ENCODE measurements at places on chromosomes 12 and 14. TPM values are rescaled to one million over a fixed set of nuclear protein-coding genes. Genes with fewer than 3 reads are reported as not detected.

- peak; percentile 29 for DNase-seq
Observed at GRCh38 chr12:107610021-107610859, 75.4 kb upstream of the PWP1 start.

DNA sequence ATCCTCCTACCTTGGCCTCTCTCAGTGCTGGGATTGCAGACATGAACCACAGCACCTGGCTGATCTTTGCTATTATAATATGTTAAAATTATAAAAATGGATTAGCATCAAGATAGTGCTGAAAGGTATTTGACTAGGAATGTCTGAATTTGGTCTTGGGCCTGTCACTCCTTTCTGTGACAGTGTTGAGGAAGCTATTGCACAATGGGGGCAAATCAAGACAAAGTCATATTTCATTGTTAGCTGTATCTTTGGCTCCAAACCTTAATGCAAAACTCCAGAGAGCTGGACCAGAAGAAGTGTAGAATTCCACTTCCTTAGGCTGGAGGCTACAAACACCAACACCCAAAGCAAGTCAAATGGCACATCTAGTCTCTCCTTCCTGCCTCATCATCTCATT lies 42.2 kb downstream of the ZCRB1 start:
- no peak for DNase-seq

DNA sequence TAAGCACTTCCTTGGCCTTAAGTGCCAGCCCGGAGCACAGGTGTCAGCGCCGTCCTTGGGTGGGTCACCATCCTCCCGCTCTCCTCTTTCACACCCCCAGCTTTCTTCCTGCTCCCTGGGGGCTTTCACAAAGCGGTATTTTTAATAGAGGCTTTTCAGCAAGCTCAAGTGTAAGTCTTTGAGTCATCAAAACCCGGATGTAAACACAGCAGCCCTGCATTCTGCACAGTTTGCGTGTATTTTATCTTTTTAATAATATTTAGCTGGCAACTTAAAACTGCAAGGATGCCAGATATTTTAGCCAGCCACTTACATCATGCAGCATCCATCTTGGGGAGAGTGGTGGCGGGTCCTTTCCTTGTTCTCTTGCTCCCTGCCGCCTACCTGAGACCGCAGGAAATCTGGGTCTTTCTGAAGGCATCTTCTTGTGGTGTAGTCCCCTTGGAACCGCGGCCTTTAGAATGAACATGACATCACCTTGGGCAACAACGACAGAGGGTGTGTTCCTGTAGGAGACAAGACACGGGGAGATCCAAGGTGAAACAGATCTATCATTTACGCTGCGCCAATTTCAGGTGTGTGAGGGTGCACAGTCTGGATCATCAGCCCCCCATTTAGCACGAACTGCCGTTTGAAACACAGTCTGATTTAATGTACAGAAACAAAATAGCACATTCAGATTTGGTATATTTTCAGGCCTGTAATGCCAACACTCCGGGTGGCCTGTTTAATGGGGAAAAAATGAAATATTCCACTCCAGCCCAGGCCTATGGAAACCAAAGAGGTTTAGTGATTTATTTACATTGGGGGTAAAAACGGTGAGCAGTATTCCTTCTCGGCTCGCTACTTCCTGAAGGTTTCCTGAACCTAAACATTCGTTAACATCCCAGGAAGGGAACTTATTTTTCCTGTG lies 12.5 kb upstream of the IRF2BPL start:
- peak; percentile 87 for DNase-seq

KRT77 gene
- total RNA-seq = not detected

WDR89 gene
- 10.7 TPM for total RNA-seq

- DNase-seq = no peak
Observed at GRCh38 chr12:71797531-71797930, 42.0 kb upstream of the TBC1D15 start.

GRCh38 chr12:84810611-84811010 lies 102.0 kb downstream of the SLC6A15 start:
- DNase-seq = no peak

DNA sequence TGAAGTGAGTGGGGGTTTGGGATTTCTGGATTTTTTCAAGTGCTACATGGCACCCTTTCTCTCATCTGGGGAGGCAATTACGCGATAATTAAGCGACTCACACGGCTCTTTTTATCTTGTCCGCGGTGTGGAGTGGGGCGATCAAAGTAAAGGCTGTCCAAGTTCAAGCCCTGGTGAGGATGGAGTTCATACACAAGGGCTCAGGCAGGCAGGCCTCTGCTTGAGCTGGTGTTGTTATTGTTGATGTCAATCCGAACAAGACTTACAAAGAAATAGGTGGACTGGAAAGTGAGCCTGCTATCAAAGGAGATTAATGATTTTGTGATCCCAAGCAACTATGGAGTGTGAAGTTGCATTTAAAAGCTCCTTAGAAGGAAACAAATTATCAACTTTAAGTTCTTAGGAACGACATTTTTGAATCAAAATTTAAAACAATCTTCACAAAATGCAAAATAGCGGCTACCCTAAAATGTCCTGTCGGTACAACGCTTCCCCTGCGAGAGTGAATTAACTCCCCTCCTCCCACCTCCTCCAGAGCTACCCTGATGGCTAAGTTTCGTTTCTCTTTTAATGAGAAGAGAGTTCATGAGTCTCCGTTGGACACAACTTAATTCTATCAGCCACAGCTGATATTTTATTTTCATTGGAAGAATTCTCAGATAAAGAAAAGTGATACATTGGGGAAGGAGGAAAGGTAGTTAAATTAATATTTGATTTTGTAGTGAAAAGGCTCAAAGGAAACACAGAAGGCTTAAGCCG lies 5.9 kb downstream of the FOXA1 start:
- DNase-seq = no peak

SMCO2 gene
- total RNA-seq = 1.2 TPM

DNA sequence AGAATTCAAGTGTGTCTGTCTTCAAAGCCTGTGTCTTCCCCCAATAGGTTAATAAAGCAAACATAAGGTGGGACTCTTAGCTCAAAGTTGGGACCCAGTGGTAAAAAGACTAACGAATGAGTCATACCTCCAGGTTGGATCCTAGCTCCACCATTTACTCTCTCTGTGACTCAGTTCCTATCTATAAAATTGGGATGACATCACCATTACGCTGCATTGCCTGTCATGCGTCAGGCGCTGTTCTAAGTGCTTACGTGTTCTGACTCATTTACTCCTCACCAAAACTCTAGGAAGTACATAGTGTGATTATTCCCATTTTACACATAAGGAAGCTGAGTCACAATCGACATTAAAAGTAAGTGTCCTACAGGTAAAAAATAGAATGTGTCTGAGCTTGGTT lies 915.8 kb downstream of the VRK1 start:
- DNase-seq = no peak

RFLNA gene
- total RNA-seq = 19.7 TPM

DNA sequence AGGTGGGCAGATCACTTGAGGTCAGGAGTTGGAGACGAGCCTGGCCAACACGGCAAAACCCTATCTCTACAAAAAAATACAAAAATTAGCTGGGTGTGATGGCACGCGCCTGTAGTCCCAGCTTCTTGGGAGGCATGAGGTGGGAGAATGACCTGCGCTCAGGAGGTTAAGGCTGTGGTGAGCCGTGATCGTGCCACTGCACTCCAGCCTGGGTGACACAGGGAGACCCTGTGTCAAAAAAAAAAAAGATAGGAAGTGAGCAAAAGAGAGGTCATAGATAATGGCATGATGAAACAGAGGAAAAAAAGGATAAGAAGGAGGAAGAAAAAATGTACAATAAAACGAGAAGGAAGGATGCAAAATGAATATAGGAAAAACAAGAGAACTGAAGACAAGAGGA lies 159.5 kb downstream of the ETV6 start:
- DNase-seq = no peak

- no peak for DNase-seq
Observed at GRCh38 chr14:64123241-64123822, 170.8 kb downstream of the ESR2 start.

DNA sequence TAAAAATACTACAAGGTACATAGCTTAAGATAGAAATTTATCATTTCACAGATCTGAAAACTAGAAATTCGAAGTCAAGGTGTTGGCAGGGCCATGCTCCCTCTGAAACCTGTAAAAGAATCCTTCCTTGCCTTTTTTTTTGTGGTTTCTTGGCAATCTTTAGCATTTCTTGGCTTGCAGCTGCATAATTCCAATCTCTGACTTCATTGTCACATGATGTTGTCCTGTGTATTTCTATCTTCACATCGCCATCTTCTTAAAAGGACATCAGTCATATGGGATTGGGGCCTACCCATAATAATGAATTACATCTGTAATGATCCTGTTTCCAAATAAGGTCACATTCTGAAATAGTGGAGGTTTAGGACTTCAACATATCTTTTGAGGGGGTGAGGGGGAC lies 250.4 kb downstream of the TMTC2 start:
- DNase-seq = no peak

TOGARAM1 gene
- 13.8 TPM for total RNA-seq

TSPAN31 gene
- total RNA-seq = 14.6 TPM

GRCh38 chr14:32027255-32027939 lies 49.7 kb upstream of the ARHGAP5 start:
- no peak for DNase-seq

GRCh38 chr12:457676-458075 lies 2.1 kb upstream of the B4GALNT3 start:
- DNase-seq = no peak

DNA sequence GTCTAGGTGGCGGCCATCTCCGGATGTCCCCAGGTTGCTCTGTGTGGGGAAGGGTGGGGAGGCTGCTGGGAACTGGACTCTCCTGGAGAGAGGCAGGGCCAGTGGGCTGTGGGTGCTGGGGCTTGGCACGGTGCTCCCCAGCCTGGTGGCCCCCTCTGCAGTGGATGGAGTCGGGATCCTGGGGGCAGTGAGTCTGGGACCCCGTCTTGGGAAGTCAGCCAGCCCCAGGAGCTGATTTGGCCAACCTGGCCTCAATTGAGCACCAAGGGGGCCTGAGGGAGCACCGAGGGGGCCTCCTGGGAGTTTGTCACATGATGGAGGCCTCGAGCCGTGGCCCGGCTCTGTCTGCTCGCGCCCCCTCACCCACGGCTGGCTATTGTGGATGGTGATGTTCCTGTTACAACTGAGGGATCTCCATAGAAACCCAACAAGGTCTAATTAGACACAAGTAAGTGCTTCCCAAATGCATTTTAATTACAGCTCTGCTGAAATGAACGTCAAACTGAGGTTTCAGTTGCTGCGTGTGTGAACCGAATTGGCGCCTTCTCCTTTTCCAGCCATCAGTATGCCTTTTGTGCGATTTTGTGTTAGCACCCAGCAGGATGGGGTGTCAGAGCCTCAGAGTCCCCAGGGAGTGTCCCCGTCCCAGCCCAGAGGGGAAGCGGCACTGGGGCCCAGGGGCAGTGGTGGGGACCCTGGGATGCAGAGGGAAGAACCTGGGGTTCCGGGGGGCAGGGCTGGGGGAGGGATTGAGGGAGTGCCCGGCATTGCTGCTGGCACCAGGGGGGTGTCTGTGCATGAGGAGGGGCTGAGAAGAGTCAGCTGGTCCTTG lies 71.8 kb downstream of the KIF26A start:
- DNase-seq = no peak

KRT3 gene
- total RNA-seq = not detected

GRCh38 chr14:56244138-56244789 lies 126.1 kb downstream of the PELI2 start:
- no peak for DNase-seq

- peak; percentile 58 for DNase-seq
Observed at GRCh38 chr14:77037938-77038568, 9.5 kb upstream of the IRF2BPL start.

SERPINA5 gene
- total RNA-seq = not detected

NTS gene
- total RNA-seq = not detected

VDR gene
- total RNA-seq = 0.48 TPM

KRT81 gene
- not detected for total RNA-seq

DNA sequence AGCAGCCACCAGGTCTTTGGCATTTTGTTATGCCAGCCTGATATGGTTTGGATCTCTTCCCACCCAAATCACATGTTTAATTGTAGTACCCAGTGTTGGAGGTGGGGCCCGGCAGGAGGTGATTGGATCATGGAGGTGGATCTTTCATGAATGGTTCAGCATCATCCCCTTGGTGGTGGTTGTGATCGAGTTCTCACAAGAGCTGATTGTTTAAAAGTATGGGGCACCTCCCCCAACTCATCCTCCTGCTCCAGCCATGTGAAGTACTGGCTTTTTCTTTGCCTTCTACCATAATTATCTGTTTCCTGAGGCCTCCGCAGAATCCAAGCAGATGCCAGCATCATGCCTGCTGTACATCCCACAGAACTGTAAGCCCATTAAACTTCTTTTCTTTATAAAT lies 12.8 kb upstream of the PRKD1 start:
- DNase-seq = no peak

- no peak for DNase-seq
Observed at GRCh38 chr12:10015450-10015849, 5.0 kb downstream of the CLEC12B start.

- no peak for DNase-seq
Observed at GRCh38 chr12:45329702-45330101, 113.8 kb downstream of the ANO6 start.

DNAJC22 gene
- 1.3 TPM for total RNA-seq

GRCh38 chr14:28831126-28831525 lies 64.5 kb downstream of the FOXG1 start:
- no peak for DNase-seq

- no peak for DNase-seq
Observed at GRCh38 chr14:63939006-63939270, 86.1 kb downstream of the SYNE2 start.

DNA sequence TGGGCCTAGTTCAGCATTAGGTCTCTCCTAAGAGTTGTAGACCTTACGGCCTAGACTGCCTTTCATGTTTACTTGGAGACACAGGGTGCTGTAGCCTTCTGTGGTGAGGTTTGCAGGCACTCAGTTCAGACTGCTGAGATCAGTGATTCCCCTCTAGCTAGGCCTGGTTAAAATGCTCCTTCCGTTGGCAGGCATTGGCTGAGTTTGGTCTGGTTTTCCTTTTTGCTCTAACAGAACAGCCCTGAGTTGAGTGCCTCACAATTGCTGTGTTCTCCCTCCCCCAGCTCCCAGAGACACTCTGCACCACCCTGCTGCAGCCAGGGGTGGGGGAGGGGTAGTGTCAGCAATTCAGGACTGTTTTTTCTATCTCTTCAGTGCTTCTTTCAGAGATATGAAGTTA lies 178.9 kb upstream of the DYRK2 start:
- DNase-seq = no peak

DNA sequence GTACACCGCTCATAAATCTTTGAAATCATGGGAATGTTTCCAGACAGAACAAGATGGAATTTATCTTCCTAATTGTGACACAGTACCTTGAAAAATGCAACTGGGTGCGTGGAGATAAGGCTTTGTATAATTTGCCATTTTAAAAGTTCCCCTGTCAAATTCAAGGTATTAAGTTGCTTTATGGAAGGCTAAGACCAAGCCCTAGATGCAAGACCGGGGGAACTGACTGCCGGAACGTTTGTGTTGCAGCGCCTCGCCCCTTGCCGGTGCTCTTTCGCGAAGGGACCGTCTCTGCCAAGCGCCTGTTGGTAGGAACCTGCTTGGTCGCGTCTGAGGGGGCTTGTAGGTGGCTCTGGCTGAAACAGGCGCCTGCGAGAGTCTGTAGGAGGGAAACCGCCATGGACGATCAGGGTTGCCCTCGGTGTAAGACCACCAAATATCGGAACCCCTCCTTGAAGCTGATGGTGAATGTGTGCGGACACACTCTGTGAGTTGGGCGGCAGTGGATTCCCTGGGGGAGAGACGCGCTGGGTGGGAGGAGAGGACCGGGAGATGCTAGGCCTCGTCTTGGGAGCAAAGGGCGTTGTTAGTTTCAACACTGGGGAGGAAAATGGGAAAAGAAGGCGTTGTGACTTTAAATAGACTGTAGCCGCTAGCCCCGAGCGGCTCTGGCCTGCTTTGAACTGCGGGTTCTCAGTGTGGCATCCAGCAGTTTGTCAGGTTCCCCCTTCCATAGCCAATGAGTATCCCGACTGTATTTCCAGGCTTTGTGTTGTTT lies at the start of gene MNAT1:
TSS of gene MNAT1 (plus strand) at position 297 of the 778 bp plus-strand sequence. CDS start at position 399, 102 bp downstream.
- DNase-seq = peak; percentile 90

- no peak for DNase-seq
Observed at GRCh38 chr12:42507565-42507964, 82.0 kb downstream of the PRICKLE1 start.
